GM13977 (cell line): ENCODE measurements at places on chromosomes 6 and 20.

GRCh38 chr6:42392833-42393232 lies 58.9 kb downstream of the TRERF1 start:
- no peak for DNase-seq

DNA sequence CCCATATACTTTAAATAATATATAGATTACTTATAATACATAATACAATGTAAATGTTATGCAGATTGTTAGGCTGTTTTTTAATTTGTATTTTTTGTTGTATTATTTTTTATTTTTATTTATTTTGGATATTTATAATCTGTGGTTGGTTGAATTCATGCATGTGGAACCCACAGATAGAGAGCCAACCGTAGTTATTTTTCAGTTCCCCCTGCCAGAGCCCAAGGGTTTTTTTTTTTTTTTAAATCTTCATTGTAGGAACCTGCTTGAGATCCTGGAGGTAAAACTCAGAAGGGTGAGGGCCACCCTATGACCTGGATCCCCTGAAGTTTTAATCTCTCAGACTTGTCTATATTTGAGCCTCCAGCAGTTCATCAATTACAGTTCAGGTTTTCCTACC lies 133.2 kb downstream of the B3GAT2 start:
- no peak for DNase-seq

GRCh38 chr6:168903613-168904345 lies 349.9 kb downstream of the THBS2 start:
- DNase-seq, result no peak

DNA sequence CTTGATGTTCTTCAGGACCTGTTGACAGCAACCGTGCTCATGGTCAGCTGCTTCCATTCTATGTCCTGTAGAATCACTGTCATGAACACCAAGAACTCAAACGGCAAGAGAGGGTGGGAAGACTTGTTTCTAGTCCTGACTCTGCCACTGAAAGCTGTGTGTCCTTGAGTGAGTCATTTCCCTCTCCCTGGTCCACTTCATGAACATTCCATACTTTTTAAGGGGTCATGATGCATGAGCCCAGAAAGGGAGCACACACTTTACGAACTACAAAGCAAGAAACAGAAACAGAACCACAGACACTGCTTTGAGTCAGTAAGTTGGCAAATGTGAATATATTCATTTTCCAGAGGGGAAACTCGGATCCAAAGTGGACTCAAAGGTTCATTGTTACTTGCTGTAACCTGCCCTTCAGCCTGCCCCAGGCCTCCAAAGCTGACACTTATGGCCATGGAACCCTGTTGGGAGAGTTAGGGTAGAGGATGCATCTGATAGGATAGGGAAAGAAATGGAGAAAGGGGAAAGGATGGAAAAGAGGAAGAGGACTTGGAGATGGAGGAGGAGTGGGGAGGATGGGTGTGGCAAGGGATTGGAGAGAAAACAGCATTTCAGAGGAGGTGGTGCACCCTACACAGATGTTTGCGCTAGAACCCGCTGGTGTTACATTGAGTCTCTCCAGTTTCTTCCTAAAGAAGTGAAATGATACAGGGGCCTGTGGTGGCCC lies 129.8 kb downstream of the FOXO3 start:
- no peak for DNase-seq

GRCh38 chr6:23016696-23017095 lies 447.3 kb downstream of the HDGFL1 start:
- DNase-seq, result no peak

DNA sequence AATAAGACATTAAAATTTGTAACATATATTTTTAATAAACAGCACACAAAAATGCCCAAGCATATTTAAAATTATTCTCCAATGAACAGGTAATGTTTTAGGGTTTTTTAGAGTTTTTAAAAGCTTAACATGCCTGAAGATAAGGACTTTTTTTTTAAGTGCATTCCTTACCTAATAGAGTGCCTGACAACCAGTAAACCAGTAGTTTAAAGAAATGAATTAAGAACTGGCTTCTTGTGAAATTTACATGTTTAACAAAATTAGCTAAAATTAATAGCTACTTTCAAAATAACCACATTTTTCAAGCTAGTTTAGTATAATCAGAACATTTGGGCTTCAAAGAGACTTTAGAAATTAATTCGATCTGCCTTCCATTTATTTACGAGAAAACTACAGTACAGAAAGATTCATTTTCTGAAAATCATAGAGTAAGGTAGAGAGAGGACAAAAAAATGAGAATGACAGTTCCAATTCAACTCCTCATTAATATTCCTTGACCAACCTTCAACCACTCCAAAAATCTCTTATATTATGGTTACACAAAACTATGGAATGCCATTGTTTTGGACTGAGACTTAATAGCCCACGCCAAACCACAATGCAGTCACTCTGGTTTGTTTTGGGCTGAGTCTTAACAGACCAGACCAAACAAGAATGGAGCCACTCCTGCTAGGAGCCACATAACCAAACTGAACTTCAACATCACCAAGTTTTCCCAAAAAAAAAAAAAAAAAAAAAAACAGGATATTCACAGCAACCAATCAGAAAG lies 5.7 kb upstream of the PLN start:
- DNase-seq, result no peak

- peak; percentile 77 for DNase-seq
These were observed 63.2 kb downstream of the NOL4L start for GRCh38 chr20:32521780-32522525.

DNA sequence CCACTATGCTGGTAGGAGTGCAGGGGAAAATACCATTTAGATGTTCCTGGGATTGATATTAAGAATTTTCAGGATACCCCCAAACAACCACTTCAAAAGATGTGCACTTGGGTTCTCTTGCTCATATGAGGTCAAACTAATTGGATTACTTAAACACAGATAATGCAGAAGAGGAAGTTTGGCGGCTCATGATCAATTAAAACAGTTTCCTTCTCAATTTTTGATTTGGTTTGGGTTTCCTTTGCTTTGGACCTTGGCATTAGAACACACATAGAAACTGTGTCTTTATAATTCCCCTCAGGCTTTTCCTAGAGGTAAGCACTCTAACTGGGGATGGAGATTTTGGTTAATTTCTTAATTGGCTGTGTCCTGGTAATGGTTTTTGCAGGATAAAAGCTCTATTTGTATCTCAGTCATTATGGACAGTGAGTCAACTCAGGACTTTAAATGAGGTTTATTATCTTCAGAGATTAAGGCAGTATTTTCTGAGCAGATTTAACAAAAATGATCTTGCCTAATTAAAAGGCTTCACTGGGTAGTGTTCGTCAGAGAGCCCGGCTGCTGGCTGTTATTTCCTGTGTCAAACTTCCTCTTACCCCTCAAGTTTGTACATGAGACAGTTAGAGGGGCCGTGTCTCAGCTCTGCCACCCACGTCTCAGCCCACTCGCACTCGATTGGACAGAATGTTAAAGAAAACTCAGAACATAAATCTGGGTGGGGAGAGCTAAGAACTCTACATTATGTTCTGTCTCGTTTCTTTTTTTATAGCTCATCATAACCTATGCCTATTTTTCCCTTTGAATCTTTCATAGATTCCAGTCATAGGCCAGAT lies 50.3 kb upstream of the PREP start:
- DNase-seq, result peak; percentile 37

GRCh38 chr6:31763619-31763940 lies 1.1 kb downstream of the SAPCD1 start:
- DNase-seq, result no peak

DNA sequence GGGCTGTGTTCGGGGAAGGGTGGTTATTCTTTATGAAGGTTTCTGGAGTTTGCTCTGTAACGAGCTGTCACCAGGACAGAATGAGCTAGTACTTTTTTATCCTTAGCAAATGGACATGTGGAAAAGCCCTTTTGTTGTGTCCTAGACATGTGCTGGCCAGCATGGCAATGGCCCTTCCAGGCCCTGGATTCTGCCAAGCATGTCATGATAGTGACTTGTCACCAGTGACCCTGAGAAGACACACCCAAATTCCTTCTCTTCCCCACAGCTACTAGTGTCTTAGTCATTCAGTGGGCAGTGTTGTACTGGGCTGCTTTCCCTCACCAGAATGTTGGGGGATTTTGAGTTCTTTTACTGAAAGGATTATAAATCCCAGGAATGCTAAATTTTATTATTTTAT lies 74.0 kb upstream of the XRN2 start:
- no peak for DNase-seq

- no peak for DNase-seq
These were observed 3.8 kb downstream of the HLA-DMA start for GRCh38 chr6:32949113-32949512.

DNA sequence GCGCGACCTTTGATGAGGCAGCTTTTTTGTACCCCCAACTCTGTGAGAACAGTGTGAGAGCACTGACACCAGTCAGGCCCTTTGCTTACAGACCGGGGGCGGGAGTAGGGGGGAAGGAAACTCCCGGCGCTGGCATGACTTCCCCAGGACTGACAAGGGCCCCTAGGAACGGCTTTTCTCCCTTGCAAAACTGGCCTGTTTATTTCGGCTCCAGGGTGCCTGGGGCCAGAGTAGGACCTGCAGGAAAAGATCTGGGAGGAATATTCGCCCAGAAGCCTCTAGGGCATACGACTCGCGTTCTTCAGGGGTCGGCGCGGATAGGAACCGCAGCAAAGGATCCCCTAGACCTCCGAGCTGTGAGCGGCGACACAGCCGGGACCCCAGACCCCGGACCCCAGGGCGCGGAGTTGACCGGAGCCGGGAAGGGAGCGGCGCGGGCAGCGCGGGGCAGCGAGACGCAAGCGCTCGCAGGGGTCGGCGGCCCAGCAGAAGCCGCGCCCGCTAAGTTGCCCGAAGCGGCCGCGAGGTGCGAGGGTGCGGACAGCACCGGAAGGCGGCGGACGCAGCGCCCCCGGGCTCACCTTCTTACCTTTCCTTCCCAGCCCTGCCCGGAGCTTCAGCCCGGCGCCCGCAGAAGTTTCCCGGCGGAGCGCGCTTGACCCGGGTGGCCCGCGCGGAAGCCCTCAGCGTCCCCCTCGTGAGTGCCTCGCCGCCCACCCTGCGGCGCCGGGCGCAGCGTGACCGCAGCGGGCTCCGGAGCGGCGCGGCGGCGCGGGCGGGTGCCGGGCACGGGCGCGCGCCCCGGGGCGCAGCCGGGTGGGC lies at the start of gene POPDC3:
POPDC3 (minus strand) TSS at position 771 of the 822 bp plus-strand sequence. CDS start 18,105 bp downstream, outside the sequence.
- DNase-seq, result peak; percentile 51

- no peak for DNase-seq
These were observed 165.8 kb upstream of the CITED2 start for GRCh38 chr6:139540276-139540675.

DNA sequence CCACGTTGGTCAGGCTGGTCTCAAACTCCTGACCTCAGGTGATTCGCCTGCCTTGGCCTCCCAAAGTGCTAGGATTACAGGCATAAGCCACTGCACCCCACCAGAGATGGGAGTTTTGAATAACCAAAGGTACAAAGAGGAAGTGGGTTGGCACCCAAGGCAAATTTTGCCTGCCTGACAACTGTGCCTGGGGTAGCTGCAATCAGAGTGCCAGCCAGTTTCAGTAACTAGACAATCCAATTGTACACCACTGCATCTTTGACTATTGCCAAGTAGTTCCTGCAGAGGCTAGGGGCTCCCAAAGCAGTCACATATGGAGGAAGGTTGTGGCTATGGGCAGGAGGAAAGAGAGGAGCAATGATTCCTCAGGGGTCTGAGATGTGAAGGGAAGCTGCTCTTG lies 16.6 kb downstream of the ZC3H12D start:
- no peak for DNase-seq

DNA sequence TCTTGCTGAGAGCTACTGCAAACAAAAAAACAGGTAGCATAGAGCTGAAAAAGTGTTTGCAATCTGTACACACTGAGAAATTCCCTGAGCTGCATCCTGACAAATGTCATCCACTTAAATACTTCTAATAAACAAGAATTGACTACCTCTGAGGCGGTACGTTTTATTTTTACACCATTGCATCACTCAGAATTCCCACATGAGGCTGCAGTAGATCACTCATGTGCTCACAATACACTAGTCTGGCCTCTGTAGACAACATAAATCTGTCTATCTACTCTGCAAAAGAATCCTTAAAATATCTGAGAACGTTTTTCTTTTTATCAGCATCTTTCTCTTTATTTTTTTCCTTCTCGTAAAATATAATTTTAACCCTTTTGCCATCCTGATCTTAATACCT lies 661.4 kb downstream of the EPHA7 start:
- DNase-seq, result no peak

- no peak for DNase-seq
These were observed 13.0 kb downstream of the TENT5A start for GRCh38 chr6:81739230-81740195.

DNA sequence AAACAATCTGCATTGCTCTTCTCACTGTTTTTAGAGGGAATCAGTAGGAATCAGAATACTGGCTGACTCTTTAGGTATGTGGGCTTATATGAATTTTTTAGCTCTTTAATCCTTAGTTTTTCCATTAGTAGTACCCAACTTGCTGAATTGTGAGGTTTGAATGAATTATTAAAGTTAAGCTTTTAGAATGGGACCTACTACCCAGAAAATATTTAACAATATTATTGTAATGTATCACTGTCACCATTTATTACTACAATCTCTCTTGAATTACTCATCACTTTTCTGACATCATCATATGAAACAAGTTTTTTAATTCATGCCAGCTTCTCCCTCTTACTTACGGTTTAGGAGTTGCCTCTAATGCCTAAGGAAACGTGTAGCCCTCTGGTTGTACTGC lies 212.7 kb downstream of the BCKDHB start:
- DNase-seq, result no peak

GRCh38 chr6:138654715-138655634 lies 118.6 kb upstream of the CCDC28A start:
- DNase-seq, result peak; percentile 53

DNA sequence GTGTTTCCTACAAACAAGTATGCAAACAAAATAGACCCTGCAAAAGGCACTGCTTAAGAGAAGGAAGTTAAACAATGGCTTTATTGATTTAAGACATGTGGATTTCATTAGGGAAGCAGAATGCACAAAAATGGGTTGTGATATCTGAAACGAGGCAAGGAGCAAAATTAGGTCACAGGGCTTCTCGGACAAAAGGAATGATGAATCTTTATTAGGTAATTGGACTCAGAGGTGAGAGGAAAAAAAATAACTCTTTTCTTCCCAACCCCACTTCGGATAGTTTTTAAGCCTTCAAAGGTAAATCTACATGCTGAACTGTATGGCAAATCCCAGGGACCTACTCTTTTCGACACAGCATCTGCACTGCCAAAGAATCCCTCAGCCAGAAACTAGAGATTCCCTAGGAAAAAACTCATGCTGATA lies 183.0 kb upstream of the TAB2 start:
- DNase-seq, result no peak

- no peak for DNase-seq
These were observed 86.0 kb downstream of the TENT5A start for GRCh38 chr6:81666481-81666880.

DNA sequence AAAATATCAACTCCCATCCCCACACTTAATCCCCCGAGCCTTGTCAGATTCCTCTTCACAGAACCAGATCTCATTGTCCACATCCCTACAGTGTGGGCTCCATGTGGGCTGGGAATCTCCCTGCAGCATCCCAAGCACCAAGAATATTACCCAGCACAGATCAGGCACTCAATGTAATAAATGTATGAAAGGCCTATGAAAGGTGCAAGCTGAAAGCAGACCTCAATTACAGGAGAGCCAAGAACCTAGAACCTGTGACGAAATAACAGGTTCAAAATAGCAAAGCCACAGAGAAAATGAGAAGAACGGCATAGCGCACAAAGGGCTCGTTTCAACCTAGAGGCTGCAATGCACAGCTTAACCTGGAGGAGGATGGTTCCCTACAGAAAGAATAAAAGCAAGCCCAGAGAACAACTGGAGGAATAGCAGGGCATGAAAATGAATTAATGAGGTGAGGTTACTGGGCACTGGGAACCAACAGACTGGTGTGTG lies 3.1 kb downstream of the SLC23A2 start:
- DNase-seq, result peak; percentile 73

- no peak for DNase-seq
These were observed 38.8 kb upstream of the ID1 start for GRCh38 chr20:31566319-31566657.
